Stimulated activated CD4-positive, alpha-beta T cell treated with anti-CD3 and anti-CD28 coated beads, Interleukin-1b, Interleukin-23, amount 100 ng/mL, for 1 hour (primary cell): ENCODE measurements at places on chromosomes 11 and 22.

DNA sequence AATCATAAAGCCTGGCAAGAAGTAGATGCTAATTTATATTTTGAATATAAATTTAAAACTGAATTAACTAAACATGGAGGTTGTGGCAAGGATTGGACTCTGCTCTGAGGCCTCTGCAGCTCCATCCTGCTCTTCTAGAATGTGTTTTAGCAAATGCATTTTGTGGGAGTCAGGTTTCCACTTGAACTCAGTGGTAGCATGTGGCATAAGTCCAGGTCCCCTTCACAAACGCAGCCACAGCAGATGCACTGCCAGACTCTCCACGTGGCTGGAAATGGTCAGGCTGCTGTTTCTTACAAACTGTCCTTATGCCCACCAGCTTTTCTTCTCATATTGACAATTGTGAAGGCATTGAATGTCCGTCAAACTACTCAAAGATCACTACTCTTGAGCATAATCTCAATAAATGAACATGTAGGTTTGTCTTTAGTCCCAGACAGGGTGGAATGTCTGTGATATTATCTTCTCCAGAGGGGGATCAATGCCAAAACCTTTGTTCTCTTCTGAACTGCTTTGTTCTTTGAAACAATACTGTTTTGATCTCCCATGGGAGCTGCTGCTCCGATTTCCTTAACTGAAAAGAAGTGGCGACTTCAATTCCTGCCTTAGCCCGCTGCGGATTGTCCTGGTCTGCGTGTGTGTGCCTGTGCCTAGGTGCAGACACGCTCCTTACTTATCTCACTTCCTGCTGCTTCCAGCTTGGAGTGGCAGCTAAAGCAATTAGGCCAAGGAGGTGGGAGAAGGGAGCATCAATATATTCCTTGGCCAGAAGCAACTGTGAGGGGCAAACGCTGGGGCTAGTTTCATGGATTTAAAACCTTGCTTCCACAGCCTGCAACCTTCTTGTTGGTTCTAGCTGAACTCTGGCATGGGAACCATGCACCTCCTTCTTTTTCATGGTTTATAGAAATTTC is 24.2 kb downstream of the EIF4G2 start:
- no peak for DNase-seq

GRCh38 chr11:132671851-132672370 is 860.4 kb downstream of the OPCML start:
- no peak for DNase-seq

GRCh38 chr11:23221366-23221765 is 361.1 kb upstream of the CCDC179 start:
- DNase-seq: no peak

DNA sequence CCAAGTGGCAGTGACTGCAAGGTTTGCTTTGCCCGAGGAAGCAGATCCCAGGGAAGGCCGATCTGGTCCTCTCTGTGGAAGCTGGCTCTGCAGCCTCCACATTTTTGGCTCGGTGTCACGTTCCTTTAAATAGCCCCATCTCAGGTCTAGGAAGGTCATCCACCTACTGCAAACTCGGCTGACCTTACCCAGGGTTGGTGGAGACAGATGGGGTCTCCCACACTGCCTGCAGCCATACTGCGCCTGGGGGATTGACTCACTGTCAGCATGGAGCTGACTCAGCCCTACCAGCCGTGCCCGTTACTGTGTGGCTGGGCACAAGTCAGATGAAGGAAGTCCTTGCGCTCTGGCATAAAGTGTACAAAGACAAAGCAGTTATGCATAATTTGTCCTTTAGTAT is 16.9 kb downstream of the CDPF1 start:
- DNase-seq: no peak

DNA sequence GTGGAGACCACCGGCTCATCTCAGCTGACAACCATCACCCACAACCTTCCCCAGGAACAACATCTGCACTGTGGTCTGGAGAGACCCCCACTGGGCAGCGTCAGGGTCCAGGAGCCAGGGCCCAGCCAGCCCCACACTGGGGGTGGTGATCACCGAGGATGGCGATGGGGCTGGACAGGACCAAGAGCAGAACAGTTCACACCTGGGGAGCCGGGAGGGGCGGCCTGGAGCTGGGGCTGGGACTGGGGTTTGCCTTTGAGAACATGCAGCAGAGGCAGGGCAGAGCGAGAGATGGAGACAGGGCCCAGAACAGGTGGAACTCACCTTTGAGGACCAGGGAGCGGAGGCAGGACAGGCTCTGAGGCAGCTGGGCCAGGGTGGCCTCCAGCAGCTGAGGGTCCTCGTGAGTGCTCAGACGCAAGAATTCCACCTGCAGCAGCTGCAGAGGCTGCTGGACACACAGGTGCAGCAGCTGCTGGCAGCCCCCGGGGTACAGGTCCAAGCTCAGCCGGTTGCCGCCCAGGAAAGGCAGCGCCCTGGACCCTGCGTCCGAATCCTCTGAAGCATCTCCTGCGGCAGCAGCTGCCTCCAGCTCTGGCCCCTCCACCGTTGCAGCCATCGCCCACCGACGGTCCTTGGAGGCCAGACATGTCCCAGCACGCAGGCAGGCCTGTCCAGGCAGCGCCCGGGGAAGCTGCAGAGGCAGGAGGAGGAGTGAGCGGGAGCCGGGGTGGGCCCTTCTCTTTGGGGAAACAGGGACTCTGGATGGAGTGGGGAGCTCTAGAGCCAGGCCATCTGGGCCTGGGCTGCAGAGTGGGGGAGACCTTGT is 1.0 kb downstream of the PIDD1 start:
- DNase-seq: no peak

DNA sequence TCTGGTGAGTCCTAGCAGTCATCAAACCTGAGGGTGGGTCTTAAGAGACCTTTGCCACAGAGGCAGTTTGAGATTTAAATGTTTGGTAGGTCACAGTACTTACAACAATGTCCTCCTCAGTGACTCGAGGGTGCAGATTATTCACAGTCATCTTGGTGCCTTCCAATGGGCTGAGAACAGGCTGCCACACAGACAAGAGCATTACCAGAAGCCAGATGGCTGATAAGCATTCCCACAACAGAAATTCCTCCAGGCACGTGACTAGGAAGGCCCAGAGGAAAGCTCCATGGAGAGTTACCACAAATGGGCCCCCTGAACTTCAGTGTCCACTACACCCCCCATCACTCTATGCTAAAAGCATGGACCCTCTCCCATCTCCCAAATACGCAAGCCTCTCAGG is 19.2 kb downstream of the POLDIP3 start:
- no peak for DNase-seq

DNA sequence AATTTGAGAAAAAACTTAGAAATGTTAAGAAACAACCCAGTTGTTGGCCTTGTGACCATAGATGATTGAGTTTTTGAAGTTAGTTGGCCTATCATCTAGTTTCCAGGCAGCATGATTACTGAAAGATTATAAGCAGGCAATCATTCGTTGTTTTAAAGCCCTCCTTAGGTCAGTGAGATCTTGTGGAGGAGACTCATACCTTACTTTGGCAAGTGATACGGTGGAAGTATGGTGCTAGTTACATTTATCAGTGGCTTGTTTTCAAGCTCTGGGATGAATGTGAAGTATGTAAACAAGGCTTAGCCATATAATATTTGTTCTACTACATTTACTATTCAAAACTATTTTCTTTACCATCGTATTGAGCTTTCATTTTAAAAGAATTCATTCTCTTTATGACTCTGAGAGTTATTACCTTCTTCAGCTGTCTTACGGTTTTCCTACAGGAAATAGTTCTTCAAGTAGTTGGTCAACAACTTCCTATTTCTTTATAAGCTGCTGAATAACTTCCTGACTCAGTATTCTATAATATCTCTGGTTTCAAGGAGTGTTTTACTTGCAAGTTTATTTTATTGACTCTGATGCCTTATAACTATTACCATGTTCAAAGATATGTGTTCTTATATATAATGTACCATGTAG is 7.3 kb downstream of the YAP1 start:
- no peak for DNase-seq

GRCh38 chr11:47248304-47248663 is 330 bp downstream of the ACP2 start:
- DNase-seq: no peak

GRCh38 chr11:16173798-16174197 is 182.5 kb downstream of the SOX6 start:
- DNase-seq: no peak

DNA sequence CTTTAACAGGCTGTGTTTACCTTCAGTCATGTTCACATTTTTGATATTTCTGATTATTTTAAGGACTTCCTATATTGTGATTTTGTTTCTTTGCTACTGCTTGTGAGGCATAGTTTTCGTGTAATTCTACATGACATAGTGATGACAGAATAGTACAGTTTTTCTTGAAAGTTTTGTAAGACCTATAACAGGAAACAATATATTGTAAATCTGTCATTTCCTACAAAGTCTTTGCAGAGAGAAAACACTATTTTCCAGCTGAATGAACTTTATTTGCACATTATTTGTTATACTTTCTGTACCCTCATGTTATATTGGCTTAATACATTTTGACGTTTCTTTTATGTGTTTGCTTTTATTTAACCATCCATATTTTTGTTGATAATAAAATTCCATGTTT is 191.1 kb downstream of the TMEM135 start:
- no peak for DNase-seq

DNA sequence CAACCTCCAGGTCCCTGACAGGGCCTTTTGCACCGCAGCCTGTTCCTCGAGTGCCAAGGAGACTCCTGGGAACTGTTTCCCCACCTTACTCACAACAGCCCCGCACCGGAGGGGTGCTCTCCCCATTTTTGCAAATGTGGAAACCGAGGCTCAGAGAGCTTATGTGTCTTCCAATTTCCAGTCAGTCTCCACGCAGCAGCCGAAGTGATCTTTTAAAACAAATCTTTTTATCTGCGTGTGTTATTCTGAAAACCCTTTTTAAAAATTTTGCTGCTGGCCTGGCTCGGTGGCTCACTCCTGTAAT is 409 bp upstream of the TMEM134 start:
- DNase-seq: no peak

DNA sequence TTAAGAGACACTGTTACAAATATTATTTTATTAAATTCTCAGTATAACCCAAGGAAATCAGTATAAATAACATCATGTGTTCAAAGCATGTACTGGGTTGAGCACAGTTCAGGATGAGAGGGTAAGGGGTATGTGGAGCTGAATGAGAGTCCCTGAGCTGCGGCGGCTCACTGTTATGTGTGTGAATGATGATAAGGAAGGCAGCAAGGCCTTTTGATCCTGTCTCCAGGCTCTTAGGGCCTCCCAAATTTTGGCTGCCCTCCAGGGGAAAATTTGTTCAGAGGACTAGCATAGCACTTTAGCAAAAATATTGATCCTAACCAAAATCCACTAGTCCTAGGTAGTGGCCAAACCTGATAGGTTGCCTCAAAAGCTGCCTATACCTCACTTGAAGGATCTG is 86.1 kb upstream of the SPON1 start:
- no peak for DNase-seq

DNA sequence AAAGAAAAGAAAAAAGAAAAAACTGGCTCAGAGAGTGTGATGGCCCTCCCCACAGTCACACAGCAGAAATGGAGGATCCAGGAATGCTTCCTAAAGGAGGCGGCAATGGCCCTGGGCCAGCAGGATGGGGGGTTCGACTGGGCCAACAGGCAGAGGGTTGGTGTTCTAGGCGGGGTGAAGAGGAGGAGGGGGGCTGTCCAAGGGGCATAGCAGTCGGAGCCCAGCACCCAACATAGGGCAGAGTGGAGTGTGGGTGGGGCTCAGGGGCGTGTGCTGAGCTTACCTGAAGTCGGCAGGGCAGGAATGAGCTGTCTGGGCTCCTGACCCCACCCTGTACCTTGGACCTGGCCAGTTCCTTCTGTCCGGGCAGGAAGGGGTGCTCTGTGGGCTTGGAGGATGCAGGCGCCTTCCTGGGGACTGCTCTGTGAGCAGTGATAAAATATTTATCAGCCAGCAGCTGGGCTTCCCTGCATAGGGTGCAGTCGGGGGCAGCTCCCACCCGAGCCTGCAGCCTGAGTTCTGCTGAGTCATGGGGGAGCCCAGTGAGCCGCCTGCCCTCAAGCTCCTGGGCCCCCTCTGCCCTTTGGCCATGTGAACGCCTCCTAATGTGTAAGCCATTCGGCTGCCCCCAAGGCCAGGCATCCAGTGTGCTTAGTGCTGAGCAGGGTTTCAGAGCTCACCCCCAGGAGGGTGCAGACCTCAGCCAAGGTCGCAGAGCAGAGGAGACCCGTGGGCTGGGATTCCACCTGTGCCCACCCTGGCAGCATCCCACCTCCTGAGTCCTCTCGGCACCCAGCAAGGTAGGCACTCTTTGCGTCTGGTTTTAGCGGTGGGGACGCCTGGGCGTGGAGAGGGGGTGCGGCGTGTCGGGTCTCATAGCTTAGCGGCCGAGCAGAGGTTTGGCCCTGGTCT is 25.3 kb upstream of the PRR5 start:
- no peak for DNase-seq

- no peak for DNase-seq
Measured at GRCh38 chr11:133038850-133039249, 493.5 kb downstream of the OPCML start.

GRCh38 chr22:20782083-20782482 is 8.2 kb downstream of the SERPIND1 start:
- DNase-seq: no peak

- no peak for DNase-seq
Measured at GRCh38 chr11:120105576-120105975, 32.3 kb downstream of the TRIM29 start.

DNA sequence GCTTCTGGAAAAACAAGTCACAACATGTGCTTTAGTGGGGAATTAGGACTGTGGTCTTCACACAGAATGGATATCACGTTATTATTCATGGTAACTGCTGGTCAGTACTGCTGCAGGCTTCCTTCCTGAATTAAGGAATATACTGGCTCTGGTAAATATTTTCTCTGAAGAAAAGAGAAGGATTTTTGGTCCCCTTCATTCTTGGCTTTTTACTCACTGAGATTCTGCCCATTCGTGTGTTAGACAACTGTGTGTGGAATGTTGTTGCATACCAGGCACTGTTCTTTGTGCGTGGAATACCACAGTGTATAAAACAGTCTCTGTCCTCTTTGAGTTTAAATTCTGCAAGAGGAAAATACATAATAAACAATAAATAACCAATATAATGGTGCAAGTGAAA is 80.3 kb downstream of the ALX4 start:
- DNase-seq: no peak

DNA sequence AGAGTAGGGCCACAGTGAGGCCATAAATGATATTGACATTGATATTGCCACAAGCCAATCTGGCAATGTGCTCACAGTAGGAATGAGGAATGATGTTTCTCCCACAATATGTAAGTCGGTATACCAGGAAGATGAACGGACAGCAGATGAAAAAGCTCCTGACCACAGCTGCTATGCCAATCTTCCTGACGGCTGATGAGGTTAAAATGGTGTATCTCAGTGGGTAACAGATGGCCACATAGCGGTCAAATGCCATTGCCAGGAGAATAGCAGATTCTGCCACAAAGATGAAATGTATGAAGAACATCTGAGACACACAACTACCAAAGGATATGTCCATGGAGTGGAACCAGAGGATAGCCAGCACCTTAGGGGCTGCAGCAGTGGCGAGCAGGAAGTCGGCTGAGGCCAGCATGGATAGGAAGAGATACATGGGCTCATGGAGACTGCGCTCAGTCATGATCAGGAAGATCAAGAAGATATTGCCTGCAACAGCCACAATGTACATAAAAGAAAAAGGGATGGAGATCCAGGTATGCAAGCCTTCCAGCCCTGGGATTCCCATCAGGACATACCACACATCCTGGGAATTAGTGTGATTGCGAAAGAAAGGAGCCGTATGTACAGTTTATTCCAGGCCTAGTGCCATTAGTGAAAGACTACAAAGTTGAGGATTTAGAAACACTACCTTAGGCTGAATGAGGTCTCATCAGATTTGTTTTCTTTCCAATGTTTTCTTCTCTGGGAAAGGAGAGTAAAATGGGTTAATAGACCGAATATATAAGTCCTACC is 22.2 kb downstream of the OR51V1 start:
- no peak for DNase-seq
